NCI-H1417 treated with DMSO at 0.1 percent for 48 hours (cell line): ENCODE measurements at places on chromosomes 6 and 20.

GRCh38 chr20:58058421-58059259 is 169.8 kb downstream of the ANKRD60 start:
- no peak for DNase-seq

DNA sequence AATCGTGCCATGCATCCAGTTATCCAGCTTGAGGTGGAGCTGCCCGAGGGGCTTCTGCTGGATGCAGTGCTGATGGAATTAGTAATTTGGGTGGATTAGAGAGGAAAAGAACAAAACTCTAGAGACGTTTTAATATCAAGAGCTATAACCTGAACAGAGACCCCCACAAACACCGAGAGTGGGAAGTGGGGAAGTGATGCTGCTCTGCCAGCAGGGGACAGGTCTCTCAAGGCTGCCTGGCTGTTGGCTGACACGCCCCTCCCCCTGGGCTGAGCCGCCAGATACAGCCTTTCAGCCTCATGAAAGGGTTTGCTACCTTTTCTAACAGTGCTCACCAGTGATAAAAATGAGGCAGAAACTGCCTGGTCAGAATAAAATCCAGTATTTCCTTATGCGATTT is 9.6 kb downstream of the LEMD2 start:
- no peak for DNase-seq

DNA sequence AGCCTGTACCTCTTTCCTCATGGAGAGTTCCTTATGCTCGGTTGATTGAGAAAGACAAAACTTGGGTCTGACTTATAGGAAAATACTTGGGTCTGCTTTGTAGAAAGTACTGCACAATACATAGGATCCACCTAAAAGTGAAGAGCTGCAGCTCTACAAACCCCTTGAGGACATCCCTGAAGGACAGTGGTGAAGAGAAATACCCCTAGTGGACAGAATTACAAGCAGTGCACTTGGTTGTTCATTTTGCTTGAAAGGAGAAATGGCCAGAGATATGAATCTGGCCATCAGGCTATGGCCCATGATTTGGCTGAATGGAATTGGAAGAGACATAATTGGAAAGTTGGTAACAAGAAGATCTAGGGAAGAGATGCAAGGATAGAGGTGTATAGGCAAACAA is 8.3 kb downstream of the CD24 start:
- DNase-seq: no peak

DNA sequence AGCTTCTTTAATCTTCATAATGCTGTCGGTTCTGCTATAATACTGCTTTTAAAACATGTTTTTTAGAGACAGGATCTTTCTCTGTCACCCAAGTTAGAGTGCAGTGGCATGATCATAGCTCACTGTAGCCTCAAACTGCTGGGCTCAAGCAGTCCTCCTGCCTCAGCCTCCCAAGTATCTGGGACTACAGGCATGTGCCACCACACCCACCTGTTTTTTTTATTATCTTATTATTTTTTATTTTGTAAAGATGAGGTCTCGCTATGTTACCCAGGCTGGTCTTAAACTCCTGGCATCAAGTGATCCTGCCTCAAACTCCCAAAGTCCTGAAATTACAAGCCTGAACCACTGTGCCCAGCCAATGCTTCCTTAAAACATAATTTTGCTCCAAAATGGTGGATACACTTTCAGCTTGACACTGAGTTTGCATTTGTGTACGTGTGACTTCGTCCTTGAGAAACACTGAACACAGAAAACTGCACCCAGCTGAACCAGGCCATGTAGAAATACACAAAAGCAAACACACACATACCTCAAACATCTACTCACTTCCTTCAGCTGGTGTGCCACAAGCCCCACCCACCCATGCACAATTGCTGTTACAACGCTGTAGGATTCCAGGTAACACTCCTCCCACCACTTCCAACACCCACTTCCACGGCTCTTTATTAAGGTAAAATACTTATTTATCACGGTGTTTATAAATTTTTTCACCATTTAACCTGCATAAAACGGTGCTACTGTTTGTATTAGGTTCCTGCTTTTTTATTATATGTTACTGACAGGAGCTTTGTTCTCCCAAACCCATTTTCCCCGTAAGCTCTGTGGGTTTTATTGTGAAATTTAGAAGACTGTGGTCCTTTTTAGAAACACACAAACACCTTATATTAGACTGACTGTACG is 109.1 kb downstream of the TSHZ2 start:
- DNase-seq: no peak

DNA sequence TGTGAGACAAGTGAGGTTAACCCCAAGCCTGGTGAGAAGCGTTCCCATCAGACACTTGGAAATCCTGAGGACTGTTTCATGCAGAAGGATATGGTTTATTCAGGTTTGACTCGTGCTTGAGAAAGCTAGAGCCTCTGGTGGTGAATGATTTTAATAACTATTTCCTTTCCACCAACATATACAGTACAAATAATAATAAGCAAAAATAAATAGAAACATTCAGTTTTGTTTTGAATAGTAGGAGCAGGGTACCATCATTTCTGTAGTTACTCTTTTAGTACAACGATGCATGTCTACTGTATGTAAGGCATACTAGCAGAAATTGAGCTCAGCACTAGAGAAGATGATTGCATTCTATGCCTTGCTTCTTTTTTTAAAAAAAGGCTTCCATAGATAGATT is 33.5 kb downstream of the PLG start:
- DNase-seq: no peak

DNA sequence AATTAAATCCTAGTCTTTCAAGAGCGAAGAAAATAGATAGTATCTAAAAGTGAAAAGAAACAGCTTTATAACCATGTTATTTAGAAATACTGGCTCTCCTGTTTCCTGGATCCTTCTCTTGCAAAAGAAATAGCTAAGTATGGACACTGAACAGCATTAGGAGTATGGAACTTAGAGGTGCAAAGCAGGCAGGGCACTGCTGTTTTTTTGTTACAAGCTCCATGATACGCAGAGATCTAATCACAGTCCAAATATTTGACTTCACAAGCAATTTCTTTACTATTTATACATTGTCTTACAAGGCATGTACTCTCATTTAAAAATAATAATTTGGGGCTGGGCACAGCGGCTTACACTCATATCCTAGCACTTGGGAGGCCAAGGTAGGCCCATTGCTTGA is 7.6 kb downstream of the TRPC4AP start:
- no peak for DNase-seq

DNA sequence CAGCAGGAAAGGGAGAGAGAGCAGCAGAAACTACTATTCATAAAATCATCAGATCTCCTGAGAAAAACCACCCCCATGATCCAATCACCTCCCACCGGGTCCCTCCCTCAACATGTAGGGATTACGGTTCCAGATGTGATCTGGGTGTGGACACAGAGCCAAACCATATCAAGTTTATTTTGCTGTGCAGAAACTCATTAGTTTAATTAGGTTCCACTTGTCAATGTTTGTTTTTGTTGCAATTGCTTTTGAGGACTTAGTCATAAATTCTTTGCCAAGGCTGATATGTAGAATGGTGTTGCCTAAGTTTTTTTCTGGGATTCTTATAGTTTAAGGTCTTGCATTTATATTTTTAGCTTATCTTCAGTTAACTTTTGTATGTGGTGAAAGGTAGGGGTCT is 422.0 kb upstream of the HS3ST5 start:
- DNase-seq: no peak
